NCI-H1436 treated with DMSO at 0.1 percent for 48 hours (cell line): ENCODE measurements at places on chromosomes 12 and 14.

DNA sequence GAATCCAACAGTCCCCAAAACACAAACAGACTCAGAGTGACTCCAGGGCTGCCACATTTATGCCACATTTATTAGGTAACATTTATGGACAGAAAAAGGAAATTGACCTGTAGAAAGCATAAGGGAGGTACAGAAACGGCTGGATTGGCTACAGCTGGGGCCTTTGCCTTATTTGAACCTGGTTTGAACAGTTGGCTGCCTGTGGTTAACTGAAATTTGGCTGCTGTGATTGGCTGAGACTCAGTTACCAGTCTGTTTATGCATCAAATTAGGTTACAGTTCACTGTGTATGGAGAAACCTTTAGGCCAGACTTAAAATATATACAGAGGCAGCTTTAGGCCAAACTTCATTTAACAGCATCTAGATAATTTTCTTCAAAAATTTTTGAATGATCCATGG is 27.8 kb upstream of the PCNX1 start:
- DNase-seq, result no peak

DNA sequence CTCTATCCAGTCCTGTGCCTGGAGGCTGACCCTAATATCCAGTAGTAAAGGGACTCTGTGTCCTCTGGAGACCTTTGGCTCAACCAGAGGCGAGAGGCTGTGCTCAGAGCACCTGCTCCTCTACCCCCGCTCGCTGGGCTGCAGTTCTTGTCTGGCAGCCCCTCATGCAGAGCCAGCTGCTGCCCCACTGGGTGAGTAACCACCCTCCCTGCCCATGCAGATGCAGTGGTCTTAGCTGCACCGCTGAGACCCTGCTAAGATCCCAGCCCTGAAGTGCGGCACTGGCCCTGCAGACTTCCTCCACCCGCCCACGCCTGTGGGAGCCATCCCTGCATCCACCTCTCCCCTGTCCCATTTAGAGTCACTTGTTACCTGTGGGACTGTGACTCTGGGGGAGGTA is 347.5 kb upstream of the SFSWAP start:
- no peak for DNase-seq

DNA sequence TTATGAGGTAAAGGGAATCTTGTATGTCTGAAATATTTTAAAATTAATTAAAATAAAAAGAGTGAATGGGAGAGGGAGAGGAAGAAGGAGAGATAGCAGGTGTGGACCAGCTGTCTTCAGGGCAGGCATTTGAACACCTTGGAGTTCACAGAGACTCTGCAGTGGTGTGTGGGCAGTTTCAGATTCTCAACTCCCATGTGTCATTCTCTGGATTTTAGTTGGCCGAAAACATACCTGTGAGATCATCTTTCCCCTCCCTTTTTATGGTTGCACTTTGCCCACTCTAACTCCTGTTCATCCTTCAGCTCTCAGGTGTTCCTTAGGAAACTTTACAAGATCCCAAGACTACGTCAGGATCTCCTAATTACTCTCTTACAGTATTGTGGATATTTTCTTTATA is 108.1 kb downstream of the ERC1 start:
- DNase-seq, result no peak

DNA sequence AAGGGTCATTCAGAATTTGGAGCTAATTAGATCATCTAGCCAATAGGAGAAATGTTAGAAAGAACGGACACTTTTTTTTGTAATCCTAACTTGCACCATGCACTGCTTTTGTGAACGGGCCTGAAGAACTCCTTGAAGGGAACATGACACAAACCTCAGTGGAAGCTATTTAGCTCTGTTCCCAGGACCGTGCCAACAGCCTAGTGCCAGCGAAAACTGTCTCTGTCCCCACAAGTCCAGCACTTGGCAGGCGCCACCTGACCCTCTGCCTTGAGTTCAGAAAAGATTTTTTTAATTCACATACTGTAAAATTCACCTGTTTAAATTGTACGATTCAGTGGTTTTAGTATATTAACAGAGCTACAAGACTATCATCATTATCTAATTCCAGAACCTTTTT is 31.3 kb upstream of the KCNA5 start:
- DNase-seq, result no peak

- DNase-seq, result no peak
Observed at GRCh38 chr14:96191841-96192462, 12.7 kb upstream of the BDKRB2 start.

- DNase-seq, result no peak
Observed at GRCh38 chr14:20436363-20436755, 393 bp upstream of the KLHL33 start.

DNA sequence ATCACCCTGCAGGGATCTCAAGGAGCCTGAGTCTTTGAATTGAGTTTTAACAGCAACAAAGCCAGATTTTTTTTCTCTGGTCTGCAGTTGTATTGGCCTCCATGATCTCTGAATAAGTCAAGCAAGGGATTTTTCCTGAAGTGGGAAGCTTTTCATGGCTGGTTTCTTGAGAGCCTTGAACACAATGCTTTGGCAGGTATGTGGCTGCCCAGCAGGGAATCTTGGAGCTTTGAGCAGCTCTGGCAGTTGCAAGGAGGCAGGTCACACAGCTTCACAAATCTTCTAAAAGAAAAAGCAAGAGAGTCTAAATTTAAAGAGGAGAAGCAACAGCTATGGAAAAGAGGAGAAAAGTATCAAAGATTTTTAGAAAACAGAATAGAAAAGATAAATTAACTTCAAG is 60.1 kb downstream of the RPS29 start:
- no peak for DNase-seq

GRCh38 chr12:100574187-100575074 is 947 bp downstream of the GAS2L3 start:
- DNase-seq, result no peak

DNA sequence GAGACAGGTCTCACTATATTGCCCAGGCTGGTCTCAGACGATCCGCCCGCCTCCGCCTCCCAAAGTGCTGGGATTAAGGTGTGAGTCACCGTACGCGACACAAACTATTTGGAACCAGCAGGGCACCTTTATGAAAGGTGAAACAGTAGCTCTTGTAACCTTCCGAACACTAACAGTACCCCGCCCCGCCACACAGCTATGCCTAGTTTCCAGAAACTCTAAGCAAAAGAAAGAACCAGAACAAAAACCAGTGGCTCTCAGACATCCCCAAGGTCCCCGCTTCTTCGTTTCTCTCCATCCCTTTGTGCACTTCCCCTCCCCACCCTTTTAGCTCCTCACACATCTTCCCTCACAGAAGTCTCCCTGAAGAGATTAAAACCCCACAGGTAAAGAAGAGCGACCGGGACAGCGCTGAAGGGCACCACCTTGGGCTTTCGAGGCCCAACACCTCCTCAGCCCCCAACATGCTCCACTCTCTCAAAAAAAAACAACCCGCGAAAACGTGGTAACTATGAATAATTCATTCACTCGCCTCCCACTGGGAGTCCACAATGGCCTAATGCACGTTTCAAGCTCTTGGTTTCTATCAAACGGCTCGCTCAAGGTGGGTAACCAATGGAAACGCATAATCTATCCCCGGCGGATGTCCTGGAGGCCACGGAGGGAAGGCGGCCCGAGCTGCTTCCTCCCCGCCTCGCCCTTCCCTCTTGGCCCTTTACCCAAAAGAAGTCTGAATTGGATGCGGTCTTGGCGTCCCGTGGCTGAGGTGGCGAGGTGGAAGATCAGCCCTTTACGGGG is 877 bp downstream of the BAG5 start:
- no peak for DNase-seq

GRCh38 chr14:74570696-74571095 is 41.3 kb downstream of the LTBP2 start:
- no peak for DNase-seq

DNA sequence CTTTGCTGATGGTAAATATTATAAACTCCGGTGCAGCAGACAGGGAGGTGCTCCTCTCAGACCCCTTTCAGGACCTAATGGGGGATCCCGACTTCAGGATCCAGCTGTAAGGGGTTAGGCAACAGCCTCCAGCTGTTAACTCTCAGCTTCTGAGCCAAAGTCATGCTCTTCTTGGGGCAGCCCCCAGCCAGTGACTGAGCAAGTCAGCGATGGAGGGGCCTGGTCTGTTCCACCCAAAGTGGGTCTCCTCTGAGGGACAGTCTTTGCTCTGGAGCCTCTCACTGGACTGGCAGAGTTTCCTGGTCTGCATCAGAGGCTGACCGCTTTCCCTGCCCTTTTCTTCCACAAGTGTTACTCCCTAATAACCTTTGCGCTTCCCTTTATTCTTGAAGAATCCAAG is 184.2 kb upstream of the DIO3 start:
- no peak for DNase-seq

- no peak for DNase-seq
Observed at GRCh38 chr14:72968316-72968715, 42.1 kb downstream of the DCAF4 start.

GRCh38 chr12:80849337-80849736 is 88.4 kb downstream of the LIN7A start:
- DNase-seq, result no peak

DNA sequence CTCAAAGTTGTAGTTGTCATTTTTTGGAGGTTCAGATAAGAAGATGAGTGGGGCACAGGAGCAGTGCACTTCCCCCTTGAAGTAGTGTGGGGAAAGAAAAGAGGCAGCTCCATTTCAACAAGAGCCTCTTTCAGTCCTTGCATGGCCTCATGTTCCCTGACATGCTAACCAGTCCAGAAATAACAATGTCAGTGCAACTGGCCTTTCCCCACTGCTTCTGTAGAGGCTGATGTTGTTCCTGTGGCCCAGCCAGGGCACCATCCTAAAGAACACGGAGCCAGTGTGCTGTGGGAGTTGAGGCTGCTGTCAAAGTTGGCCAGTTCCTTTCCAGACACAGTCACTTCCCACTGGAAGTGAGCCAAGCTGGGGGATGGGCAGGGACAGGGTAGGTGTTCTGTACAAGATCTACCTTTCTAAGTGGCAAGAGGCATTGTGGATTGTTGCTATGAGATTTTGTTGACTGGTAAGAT is 77.7 kb upstream of the SLC38A2 start:
- DNase-seq, result no peak

- DNase-seq, result no peak
Observed at GRCh38 chr14:100643426-100643825, 56.2 kb upstream of the BEGAIN start.

DNA sequence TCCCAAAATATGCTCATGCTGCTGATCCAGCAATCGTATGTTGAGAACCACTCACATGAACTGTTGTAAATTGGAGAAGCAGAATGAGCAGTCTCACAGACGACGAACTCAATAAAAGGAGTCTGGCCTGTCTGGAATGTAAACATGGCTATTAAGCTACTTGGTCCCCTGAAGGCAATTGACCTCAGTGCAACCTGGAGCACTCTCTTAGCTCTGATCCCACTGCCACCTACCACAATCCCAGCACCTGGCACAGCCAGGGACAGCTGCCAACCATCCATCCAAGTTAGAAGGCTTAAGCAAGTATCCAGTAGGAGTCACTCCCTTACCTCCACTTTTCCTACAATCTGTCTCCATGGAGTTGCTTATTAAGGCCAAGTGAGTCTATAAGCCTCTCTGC is 406.9 kb upstream of the CLEC14A start:
- no peak for DNase-seq

- DNase-seq, result no peak
Observed at GRCh38 chr14:28763751-28764256, 2.8 kb upstream of the FOXG1 start.

DNA sequence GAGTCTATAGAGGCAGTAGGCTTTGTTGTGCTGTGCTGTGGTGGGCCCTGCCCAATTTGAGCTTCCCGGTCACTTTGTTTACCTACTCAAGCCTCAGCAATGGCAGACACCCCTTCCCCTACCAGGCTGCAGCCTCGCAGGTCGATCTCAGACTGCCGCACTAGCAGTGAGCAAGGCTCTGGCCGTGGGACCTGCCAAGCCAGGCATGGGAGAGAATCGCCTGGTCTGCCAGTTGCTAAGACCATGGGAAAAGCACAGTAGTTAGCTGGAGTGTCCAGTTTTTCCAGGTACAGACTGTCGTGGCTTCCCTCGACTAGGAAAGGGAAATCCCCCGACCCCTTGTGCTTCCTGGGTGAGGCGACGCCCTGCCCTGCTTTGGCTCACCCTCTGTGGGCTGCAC is 26.3 kb downstream of the ANO6 start:
- no peak for DNase-seq

GRCh38 chr14:104576970-104577332 is 2.6 kb upstream of the C14orf180 start:
- no peak for DNase-seq

DNA sequence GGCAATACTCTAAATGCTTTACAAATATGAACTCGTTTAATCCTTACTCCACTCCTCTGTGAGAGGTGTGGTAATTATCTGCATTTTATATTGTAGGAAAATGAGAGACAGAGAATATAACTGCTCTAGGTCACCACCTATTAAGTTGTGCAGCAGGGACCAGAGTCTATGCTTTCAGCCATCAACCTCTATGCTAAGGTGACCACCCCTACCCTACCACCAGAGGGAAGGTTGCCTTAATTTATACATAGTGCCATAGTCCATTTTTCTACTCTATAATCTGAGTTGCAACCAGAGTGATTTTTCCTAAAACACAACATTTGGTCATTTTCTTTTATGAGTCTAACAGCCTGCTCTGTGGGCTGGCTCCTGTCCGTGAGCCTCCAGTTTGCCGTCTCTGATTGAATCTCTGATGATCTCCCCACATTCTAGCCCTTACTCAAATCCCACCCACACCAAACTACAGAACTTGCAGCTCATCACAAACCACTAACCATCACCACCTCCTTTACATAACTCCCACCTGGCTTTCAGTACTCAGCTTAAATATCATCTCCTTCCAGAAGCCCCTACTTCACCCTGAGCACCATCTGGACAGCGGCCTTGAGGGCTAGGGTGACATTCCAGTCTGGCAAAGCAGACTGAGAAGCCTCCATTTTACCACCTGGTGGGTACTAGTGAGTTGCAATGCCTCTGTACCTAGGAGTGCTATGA is 126.6 kb downstream of the PPM1H start:
- DNase-seq, result no peak

DNA sequence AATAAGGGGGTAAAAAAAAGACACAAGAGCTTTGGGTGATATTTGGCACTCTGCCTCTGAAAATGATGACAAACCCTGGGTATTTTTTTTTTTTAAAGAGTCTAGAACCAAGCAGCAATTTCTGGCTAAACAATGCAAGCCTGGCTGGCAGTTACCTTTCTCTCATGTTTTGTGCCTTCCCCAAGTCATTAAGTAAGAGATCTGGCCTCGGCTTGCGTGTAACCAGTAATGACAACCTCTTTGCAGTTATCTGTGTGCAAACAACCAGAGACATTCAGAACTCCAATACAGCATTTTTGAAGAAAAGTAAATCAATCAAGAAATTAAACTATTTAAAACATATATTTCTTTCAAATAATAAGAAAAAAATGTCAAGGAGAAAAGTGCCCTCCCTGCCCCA is 167.5 kb downstream of the KCNC2 start:
- DNase-seq, result no peak

GRCh38 chr12:116318576-116319232 is 41.2 kb upstream of the MED13L start:
- DNase-seq, result no peak

- DNase-seq, result no peak
Observed at GRCh38 chr14:24820616-24821015, 186.6 kb upstream of the GZMB start.

GRCh38 chr12:6329703-6330064 is 12.2 kb downstream of the TNFRSF1A start:
- DNase-seq, result no peak

- DNase-seq, result no peak
Observed at GRCh38 chr14:70005281-70005805, 126.1 kb downstream of the SMOC1 start.

GRCh38 chr12:121996050-121996944 is 25.4 kb upstream of the BCL7A start:
- no peak for DNase-seq

- DNase-seq, result no peak
Observed at GRCh38 chr12:23006413-23006812, 381.4 kb downstream of the ETNK1 start.
